Stimulated activated CD8-positive, alpha-beta memory T cell treated with anti-CD3 and anti-CD28 coated beads, Interleukin-4, amount 100 ng/mL, for 1 hour (primary cell): ENCODE measurements at places on chromosomes 1 and 21.

DNA sequence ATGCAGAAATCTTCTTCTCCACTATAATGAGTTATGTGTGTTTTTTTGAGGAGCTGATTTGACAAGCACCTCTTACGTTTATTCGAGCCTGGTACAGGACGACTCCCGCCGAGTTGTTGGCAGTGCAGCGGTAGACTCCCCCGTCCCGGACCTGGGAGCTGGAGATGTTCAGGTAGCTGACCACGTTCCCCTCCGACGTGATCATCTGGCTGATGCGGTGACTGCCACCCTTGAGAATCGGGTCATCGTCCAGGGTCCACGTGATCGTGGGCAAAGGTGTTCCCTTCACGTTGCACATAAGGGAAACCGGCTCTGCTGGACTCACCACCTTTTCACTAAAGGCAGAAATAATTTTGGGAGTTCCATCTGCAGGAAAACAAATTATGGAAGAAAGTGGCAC is 471.8 kb downstream of the PCP4 start:
- DNase-seq, result no peak

GRCh38 chr1:43509740-43510375 is 20.8 kb upstream of the PTPRF start:
- DNase-seq, result no peak

GRCh38 chr1:201982082-201982622 is 296 bp upstream of the RNPEP start:
- peak; percentile 16 for DNase-seq

- no peak for DNase-seq
These were observed 81.5 kb downstream of the SCMH1 start for GRCh38 chr1:41160498-41161110.

DNA sequence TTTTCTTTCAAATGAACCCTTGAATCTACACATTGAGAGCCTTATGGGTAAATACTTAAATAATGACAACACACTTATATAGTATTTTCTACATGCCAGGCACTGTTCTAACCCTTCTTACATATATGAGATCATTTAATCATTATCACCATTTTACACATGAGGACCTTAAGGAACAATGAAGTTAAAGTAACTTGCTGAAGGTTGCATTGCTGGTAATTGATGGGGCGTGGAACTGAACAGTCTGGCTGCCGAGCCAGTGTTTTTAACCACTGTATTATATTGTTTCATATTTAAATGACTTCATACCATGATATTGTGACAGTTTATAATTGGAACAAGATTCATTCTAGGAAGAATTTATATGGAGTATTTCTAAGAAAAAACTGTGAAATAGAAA is 111.9 kb upstream of the TENT5C start:
- DNase-seq, result no peak

DNA sequence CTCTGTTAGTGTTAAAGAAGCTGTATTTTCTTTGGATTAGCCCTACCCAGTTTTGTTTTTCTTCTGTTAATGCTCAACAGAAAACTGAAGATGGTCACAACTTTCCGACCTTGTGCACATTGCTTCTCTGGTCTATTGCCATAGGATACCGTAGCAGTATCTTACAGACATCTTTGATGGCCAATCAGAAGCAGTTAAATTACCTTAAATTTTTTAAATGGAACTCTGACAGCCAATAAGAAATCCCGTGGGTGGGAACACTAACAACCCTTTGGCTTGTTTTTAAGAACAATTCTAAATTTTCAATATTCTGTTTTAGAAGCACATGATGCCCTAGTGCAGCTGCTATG is 17.2 kb downstream of the NFYC start:
- DNase-seq, result no peak

DNA sequence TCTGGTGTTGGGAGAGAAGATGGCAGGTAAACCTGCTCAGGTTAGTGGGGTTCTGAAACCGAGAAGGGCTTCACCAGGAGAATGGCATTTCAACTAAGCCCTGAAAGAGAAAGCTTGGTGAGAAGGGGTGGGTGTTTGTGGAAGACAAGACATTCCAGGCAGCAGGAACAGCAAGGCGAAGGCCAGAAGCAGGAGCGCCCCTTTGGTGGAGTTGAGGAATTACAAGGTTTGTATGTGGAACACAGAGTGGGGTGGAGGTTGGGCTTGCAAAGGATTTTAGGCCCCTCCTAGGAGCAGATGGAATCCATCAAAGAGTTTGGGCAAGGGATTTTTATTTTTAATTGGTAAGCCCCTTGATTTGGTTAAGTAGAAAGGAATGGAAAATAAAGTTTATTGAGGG is 24.8 kb upstream of the ELOA start:
- DNase-seq, result no peak

DNA sequence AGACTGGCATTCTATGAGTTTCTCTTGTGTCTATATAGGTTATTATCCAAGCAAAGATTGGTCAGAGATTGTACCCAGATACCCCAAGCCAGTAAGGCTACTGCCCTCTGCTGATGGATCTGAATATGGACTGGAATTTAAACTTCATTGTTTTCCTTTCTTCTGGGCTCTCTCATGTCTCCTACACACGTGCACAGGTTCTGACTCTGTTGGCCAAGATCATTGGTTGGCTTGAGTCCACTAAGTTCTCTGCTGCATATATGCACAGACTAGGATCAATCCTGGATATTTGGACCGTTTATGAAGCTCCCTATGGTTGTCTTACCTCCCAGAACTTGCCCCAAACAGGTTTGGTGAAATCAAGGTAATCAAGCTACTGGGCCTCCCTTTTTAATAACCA is 69.7 kb downstream of the CC2D1B start:
- no peak for DNase-seq

GRCh38 chr1:246988316-246988715 is 19.5 kb downstream of the ZNF695 start:
- no peak for DNase-seq

GRCh38 chr1:216665406-216665805 is 57.8 kb downstream of the ESRRG start:
- DNase-seq, result no peak

DNA sequence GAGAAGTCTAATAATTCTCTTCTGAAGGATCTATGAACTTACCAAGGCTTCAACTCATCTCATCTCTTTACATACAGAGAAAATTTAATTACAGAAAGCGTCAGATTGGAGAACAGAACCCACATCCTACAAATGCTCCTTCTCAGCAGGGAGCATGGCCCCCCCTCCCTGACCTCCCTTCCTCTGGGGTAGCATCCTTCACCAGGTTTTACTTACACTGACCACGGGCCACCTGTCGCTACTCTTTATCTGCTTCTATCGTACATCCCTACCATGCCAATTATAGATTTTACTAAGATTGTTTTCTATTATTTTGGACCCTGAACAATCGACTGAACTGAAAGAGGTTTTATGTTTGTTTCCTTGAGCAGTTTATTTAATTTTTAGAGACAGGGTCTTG is 25.8 kb downstream of the RIPPLY3 start:
- DNase-seq, result no peak

- no peak for DNase-seq
These were observed 139.8 kb downstream of the RYR2 start for GRCh38 chr1:237181743-237182317.

DNA sequence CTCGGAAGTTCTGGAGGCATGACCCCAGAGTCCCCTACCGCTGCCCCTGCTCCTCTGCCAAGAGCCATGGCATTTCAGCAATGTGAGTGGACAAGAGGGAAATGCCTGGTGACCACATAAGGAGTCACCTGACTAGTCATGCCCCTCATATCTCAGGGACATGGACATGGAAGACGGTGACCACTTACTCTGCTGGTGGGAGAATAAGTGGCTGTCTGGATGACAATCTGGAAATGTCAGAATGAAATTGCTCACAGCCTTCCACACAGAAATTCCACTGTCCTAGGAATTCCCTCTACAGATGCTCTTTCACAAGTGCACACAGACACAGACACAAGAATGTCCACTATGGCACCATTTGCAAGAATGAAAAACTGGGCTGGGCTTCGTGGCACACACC is 24.3 kb upstream of the PLEKHG5 start:
- DNase-seq, result no peak

- DNase-seq, result no peak
These were observed 10.7 kb downstream of the DUSP23 start for GRCh38 chr1:159791461-159791860.

- no peak for DNase-seq
These were observed 642 bp upstream of the SLC16A1 start for GRCh38 chr1:112956544-112957132.

- no peak for DNase-seq
These were observed 9.1 kb upstream of the ATP5PO start for GRCh38 chr21:33924766-33925100.

DNA sequence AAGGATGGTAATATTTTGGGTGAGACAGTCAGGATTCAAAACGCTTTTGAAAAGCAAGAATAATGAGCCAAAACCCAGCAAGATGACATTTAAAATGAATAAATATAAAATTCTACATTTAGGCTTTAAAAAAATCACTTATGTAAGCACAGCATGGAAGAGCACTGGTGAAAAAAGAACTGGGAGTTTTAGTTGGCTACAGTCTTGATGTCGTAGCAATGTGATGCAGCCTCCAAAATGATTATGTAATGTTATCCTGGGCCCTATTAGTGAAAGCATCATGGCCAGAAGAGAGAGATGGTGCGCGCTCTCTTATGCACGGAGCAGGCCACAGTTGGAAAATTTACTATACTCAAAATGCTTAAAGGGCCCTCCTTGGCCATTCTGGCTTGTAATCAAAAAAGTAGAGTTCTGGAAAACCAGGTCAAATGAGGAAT is 5.1 kb downstream of the KCNJ9 start:
- DNase-seq, result no peak

GRCh38 chr1:242556276-242556675 is 31.8 kb upstream of the PLD5 start:
- no peak for DNase-seq

GRCh38 chr1:239254999-239255398 is 131.4 kb upstream of the CHRM3 start:
- DNase-seq, result no peak

- no peak for DNase-seq
These were observed 14.8 kb upstream of the GPR88 start for GRCh38 chr1:100523038-100523652.

DNA sequence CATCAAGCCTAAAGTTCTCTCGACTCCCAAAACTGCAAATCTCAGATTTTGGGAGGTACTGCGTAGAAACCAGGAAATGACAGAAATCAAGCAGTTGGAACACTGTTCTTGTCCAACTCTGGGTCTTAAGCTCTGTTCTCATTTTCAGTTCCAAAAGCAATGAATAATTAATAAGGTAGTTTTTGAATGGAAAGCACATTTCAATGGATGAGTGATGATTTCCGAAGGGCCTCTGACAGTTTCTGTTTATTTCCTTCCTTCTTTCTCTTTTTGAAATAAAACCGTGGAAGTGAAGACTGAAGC is 20.9 kb upstream of the TARBP1 start:
- DNase-seq, result no peak

DNA sequence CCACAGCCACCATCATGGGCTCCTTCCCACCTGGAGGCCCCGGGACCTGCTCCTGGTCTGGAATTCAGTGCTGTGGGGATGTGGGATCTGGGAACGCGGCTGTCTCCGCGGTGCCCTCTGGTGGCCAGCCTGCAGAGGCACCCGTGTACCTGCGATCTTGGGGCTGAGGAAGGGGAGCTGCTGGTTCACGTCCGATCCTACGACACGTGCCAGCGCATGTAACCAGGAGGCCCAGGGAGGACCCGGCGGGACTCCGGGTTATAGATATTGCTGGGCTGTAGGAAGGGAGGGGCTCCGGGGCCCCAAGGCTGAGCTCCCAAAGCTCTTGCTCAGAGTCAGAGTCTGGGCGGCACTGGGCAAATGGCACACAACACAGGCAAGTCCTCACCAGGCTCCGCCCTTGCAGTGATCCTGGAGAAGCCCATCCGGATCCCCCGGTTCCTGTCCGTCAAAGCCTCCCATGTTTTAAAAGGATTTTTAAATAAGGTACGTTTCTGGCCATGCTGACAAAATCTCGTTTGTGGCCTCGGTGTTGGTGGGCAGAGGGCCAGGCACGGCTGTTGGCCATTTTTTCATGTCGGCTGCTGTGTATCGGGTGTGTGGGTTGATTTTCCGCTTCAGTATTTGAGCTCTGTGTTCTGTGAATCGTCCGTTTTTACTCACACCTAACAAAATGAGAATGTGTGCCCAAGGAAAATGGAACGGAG is 20.1 kb downstream of the FAAP20 start:
- no peak for DNase-seq

GRCh38 chr1:203069030-203069747 is 16.6 kb downstream of the MYOG start:
- DNase-seq, result no peak

DNA sequence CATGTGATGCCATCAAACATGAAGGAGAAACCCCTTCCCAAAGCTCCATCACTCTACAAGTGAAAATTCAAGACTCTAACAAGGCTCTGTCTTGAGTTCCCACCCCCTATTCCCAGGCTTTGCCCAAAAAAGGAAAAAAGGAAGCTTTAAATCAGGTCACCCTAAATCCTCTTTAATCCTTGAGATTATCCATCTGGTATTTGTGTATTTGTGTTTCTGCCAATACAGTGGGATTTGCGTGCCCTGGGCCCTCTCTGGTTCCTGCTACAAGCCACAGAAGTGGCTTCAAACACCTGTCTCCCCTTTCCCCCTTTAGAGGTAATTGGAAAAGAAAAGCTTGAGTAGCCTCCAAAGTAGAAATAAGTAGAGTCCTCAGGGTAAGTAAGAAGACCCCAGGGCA is 120.4 kb downstream of the EDEM3 start:
- DNase-seq, result no peak

GRCh38 chr1:77636864-77637263 is 45.6 kb downstream of the ZZZ3 start:
- DNase-seq, result no peak

DNA sequence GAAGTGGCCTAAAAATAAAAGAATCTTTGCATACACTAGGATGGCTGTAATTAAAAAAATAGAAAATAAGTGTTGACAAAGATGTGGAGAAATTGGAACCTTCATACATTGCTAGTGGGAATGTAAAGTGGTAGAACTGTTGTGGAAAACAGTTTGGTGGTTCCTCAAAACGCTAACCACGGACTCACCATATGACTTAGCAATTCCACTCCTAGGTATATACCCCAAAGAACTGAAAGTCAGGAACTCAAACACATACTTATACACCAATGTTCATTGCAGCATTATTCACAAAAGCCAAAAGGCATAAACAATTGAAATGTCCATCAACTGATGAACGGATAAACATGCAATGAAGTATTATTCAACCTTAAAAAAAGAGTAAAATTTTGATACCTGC is 10.8 kb upstream of the HMGCL start:
- no peak for DNase-seq
